Non-pigmented ciliary epithelial cell (primary cell): ENCODE measurements at places on chromosomes 13 and 19.

- peak; percentile 34 for DNase-seq
These were observed 21.4 kb upstream of the ZNF181 start for GRCh38 chr19:34712395-34713261.

- DNase-seq = no peak
These were observed 43.9 kb downstream of the ZNF506 start for GRCh38 chr19:19777692-19778091.

DNA sequence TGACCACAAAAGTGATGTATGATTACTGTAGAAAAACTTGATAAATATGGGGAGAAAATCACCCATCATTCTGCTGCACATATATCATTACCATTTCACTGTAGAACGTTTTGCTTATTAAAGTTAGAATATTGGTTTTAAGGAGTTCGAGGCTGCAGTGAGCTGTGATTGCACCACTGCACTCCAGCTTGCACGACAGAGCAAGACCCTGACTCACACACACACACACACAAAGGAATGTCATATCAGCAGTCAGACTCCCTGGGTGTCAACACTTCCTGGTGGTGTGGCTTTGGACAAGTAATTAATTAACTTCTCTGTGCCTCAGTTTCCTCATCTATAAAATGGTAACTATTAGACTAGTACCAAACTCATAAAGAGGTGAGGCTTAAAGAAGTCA lies 11.3 kb upstream of the PNMA8A start:
- no peak for DNase-seq

- DNase-seq = no peak
These were observed 59.4 kb upstream of the POSTN start for GRCh38 chr13:37657956-37658355.

DNA sequence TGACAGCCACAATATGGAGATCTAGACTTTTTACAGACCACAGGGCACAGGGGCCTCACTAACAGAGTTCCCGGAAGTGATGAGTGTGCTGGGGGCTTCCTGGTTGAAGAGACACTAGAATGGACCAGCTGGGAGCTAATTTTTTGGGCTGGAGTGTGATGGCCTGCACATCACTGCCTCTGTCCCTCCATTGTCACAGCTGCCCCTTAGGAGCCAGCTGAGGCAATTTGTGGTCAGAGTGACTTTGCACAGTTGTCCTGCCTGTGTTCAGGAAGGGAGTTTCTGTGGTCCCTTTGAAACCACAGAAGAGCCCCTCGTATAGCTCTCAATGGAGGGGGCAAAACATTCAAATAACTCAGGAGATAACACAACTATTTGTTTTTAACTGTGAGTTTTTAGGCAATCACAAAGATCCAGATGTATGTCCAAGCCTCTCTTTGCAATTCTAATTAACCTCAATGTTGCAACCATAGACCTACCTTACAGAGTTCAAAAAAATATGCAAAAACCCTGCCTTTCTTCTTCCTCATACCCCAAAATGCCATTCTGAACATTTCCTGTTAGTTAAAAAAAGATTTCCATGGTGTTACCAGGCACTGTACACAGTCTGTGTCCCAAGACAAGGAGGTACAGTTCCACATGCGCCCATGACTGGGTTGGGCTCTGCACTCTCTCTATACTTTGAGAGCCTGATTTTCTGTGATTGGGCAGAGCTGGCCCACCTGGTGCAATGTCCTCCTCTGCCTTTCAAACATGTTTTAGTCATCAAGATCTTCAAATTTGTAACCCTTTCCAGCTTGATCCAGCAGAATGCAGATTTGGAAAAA lies 2.4 kb downstream of the ALOX5AP start:
- no peak for DNase-seq

DNA sequence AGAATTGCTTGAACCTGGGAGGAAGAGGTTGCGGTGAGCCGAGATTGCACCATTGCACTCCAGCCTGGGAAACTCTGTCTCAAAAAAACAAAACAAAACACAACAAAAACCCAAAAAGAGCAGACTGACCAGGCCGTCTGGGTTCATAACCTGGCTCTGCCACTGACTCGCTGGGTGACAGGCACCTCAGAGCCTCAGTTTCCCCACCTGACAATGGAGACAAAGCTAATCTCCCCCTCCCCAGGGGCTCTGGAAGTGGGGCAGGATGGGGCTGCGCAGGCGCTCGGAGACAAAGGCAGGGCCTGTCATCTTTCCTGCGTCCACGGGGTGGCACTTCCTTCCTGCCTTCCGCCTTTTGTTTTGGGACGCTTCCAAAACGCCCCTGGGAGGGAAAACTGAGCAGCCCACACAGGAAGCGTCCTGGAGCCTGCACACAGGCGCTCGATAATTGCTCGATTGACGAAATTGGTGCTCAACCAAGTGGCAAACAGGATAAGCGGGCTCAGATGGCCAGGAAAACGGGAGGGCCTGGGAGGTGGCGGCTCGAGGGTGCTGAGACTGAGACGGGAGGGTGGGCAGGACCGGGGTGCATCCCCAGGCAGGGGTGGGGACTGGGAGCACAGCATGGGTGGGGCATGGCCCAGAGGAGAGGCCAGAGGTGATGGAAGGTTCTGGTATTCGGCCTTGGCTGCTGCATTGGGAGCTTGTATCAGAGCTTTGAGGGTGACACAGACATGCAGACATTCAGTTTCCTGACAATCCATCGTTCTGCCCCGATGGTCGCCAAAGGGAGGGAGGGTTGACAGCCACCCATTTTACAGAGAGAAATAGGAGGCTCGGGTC lies 17.8 kb downstream of the SPC24 start:
- peak; percentile 50 for DNase-seq

GRCh38 chr19:48348045-48348444 lies 15.7 kb downstream of the TMEM143 start:
- no peak for DNase-seq

GRCh38 chr19:34126966-34127365 lies 45.3 kb upstream of the LSM14A start:
- no peak for DNase-seq

- DNase-seq = no peak
These were observed 50.3 kb upstream of the GPI start for GRCh38 chr19:34314437-34315313.

DNA sequence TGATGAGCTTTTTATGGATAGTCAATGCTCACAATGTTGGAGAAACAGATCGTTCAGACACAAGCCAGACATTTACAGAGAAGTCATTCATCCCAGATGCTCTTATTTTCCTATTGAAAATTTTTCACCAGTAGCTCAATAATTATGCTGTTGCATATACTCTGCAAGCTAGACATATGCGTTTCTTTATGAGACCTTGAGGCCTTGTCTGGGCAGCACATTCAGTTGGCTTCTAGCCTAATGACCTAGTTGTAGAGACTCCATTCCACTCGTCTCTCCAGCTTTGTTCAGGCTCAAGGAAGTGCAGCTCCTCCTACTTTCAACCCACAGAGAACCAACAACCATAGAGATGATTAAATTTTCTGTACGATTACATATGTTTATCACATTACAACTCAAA lies 237.7 kb downstream of the MZT1 start:
- DNase-seq = no peak
